ENCODE measurements at places on chromosomes 3 and 15. TPM values are rescaled to one million over a fixed set of nuclear protein-coding genes. Genes with fewer than 3 reads are reported as not detected.

The SLC24A1 gene
- polyA plus RNA-seq, result 12.1 TPM

The WNT7A gene
- 0.01 TPM for polyA plus RNA-seq

The OR5K3 gene
- not detected for polyA plus RNA-seq

The HAUS2 gene
- 16.5 TPM for polyA plus RNA-seq

The LMAN1L gene
- not detected for polyA plus RNA-seq

The SLC25A36 gene
- polyA plus RNA-seq, result 112 TPM

The TTLL13 gene
- 0.33 TPM for polyA plus RNA-seq

The FSTL1 gene
- 190 TPM for polyA plus RNA-seq

The RHOV gene
- polyA plus RNA-seq, result 0.54 TPM

The GPR160 gene
- polyA plus RNA-seq, result 169 TPM

The LDHAL6B gene
- 0.57 TPM for polyA plus RNA-seq

The PLSCR5 gene
- polyA plus RNA-seq, result 0.10 TPM

The MAP2K5 gene
- polyA plus RNA-seq, result 13.7 TPM

Measured in large intestine (tissue), 12 donors.